ENCODE measurements at places on chromosomes 12 and 14. TPM values are rescaled to one million over a fixed set of nuclear protein-coding genes. Genes with fewer than 3 reads are reported as not detected.

DNA sequence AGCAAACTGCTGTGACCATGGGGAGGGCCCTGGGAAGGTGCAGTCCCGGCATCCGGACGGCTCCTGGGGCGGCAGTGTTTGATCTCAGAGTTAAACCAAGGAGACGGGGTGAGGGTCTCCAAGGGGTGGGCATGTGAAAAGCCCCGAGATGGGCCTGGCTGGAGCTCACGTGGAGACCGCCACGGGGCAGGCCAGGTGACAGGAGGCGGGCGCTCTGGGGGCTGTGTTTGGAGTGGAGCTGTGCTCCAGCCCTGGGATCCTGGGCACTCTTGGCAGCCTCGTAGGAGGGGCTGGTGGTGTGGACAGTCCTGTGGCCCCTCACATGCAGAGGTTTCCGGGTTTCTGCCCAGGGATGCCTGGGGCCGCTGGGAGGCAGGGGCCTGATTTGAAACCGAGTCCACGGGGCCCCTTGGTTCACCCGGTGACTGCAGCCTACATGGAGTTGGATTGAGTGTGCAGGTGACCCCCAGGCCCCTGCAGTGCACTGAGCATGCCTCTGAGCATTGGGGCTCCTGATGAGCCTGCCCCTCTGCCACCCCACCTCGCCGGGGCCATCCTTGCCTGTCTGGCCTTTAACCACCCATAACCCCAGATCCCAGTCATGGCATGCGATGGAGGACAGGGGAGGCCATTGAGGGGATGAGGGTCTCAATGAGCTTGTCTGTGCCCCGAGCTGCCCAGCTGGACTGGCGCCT is 8.4 kb downstream of the KIF26A start:
- no peaks in the 10 kb centered on the region for H3K27me3 ChIP-seq
- H3K27ac ChIP-seq, result no peak overlapping the region
- H3K4me1 ChIP-seq, result peaks cover 47% of the 10 kb centered on the region
- H3K4me3 ChIP-seq, result no peak overlapping the region
- DNase-seq, result peak; percentile 65

DNA sequence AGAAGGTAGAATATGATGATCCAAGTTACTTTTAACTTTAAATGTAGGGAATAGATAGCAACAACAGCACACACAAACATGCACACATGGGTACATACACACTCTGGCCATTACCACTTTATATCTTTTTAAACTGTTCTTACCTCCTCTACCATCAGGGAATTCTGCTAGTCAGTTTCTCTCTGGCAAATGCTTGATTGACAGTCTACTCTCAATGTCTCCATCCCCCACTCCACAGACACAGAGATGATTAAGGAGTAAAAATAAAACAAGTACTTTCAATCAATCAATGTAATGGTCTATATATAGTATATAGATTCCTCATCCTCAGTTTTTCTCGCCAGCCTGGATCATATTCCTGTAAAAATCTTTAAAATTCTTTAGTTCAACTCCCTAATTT is 16.1 kb upstream of the STRN3 start:
- no peak for DNase-seq
- no peaks in the 10 kb centered on the region for H3K4me1 ChIP-seq
- no peaks in the 10 kb centered on the region for H3K27me3 ChIP-seq
- H3K4me3 ChIP-seq, result no peak overlapping the region
- H3K27ac ChIP-seq, result no peak overlapping the region

- no peak overlapping the region for H3K4me3 ChIP-seq
- no peaks in the 10 kb centered on the region for H3K27me3 ChIP-seq
- no peaks in the 10 kb centered on the region for H3K4me1 ChIP-seq
- H3K27ac ChIP-seq, result no peak overlapping the region
Measured at GRCh38 chr14:27228053-27228452, 630.2 kb upstream of the NOVA1 start.

Gene MFAP5
- total RNA-seq, result 6.7 TPM

Gene YBX3
- 180 TPM for total RNA-seq
